ENCODE measurements at places on chromosomes 7 and 10.

DNA sequence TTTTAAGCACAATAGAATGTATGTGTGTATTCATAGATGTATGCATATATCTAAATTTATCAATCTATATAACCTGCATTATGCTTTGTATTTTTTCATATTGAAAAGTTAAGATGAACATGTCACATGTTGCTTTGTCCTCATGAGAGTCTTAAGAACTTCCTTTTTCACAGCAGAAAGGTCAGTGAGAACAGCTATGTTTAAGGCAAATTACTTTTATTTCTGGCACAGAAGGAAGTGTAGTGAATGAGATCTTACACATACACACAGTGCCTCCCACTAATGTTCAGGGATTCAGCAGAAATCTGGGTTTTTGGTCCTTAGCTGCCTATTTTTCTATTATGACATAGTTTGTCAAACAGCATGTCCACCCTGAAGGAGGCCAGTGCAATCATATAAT, 134.8 kb downstream of the TMEM26 start:
- DNase-seq = no peak

DNA sequence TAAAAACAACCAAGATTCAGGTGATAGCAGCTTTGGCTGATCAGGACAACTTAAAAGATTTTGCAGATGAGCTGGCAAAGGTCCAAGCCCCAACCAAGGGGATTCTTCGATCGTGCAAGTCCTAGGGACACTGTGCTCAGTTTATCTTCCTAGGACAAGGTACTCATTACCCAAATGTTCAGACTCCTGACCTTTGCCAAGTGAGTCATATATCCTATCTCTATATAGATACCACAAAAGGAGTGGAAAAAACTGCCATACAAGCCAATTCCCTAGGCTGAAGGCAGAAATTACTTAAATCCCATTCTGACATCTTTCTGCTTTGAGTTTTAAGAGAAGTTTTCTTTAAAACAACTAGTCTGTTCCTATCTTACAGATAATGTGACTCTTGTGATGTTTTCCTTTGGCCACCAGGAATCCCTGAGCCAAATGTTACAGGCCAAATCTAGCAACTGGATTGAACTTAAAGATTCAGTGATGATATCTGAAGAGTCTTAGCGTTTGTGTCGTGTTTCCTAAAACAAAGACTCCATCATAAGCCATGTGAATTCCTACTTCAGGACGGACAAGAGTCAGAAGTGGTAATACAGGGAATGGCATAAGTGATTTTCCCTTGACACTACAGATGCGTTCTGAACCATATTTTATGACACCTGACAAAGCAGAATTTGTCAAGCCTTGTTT, 142.6 kb upstream of the ASAH2 start:
- peak; percentile 24 for DNase-seq

DNA sequence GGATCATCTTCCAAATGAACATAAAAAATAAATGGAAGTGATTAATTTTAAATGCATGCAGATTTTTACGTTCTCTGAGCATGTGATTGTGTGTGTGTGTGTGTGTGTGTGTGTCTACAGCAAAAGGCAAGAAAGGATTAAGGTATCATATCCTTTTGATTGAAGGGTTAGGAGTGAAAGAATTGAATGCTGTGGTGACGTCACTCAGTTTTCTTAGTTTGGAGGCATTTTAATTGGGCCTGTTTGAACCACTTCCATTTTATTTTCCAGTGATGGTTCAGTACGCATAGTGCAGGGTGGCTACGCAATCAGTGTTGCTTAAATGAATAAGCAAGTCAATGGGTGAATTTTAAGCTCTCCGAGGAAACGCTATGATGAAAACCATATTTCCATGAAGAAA, 31.3 kb downstream of the TACC2 start:
- DNase-seq = peak; percentile 8

DNA sequence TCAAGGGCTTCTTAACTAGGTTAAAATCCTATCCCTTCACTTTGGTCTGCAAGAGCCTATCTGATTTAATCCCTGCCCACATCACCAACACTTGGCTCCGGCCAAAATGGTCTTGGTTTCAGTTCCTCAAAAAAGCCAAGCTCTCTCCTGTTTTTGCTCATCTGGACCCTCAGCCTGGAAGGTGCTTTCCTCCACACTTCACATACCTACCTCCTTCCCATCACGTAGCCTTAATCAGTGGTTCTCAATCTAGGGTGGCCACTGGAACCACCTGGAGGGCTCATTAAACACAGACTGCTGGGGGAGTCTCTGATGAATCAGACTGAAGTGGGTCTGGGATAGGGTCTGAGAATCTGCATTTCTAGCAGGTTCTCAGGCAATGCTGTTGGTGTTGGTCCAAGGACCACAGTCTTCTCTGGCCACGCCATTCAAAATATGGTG, 227.0 kb upstream of the AOAH start:
- no peak for DNase-seq

- DNase-seq = peak; percentile 27
Observed at GRCh38 chr10:49056356-49056755, 59.0 kb downstream of the VSTM4 start.

- no peak for DNase-seq
Observed at GRCh38 chr10:105644559-105644958, 1003.5 kb downstream of the SORCS3 start.

DNA sequence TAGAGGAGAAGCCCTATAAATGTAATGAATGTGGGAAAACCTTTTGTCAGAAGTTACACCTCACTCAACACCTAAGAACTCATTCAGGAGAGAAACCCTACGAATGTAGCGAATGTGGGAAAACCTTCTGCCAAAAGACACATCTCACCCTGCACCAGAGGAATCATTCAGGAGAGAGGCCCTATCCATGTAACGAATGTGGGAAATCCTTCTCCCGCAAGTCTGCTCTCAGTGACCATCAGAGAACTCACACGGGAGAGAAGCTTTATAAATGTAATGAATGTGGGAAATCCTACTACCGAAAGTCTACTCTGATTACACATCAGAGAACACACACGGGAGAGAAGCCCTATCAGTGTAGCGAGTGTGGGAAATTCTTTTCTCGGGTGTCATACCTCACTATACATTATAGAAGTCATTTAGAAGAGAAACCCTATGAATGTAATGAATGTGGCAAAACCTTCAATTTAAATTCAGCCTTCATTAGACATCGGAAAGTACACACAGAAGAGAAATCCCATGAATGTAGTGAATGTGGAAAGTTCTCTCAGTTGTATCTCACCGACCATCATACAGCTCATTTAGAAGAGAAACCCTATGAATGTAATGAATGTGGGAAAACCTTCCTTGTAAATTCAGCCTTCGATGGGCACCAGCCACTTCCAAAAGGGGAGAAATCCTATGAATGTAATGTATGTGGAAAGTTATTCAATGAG, 18.9 kb downstream of the RBAK start:
- DNase-seq = peak; percentile 15

GRCh38 chr10:112365014-112365432, 8.9 kb upstream of the ACSL5 start:
- DNase-seq = no peak

- DNase-seq = no peak
Observed at GRCh38 chr10:62689712-62690111, 114.8 kb upstream of the ADO start.

DNA sequence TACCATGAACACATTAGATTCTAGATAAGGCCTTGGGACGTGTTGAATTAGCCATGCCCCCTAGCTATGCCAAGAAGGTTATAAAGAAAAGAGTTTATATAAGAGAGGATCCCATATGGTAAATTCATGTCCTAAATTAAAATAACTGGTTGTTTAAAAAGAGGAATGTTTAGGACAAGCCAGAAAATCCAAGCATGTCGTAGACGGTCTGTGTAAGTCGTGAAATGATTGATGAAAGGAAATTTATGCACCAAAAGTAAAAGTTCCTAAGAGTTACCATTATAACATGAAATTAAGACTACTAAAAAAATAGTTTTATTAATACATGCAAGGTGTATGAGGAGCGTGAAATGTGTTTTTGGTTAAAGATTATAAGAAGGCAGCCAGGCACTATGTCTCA, 624.9 kb downstream of the ARL4A start:
- DNase-seq = peak; percentile 54

All from NCI-H69 (cell line).